ENCODE measurements at places on chromosomes 4 and X. TPM values are rescaled to one million over a fixed set of nuclear protein-coding genes. Genes with fewer than 3 reads are reported as not detected.

- DNase-seq = no peak
Observed at GRCh38 chrX:4936315-4936714, 1222.9 kb upstream of the PRKX start.

DNA sequence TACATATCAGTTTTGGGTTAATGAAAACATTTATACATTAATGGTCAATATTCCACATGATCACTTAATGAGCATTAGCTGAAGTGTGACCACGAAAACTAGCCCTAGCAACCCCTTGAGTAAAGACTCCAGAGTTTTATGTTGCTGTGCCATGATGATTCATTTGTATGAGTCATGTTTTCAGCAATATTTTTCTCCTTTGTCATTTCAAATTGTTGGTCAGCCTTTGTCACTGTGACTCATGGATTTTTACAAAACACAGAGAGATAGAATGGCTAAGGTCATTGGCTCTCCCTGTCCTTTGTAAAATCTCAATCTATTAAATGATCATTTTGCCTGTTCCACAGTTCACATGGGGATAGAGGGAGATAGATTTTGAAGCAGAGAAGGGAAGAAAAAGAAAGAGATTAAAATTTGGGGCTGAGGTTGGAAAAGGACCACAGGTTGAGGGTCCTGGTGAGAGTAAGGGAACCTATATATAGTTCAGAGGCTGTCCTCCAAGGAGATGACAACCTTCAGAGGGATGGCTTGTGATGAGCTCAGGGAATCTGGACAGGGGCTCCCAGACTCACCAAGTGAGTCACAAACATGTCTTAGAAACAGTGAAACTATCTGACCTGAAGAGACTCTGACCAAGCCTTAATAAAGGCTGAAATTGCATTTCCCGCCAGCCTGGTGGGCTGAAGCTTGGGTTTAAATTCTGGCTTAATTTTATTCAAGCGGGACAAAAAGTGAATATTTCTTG is 25.6 kb downstream of the NR0B1 start:
- no peak for DNase-seq

GRCh38 chr4:115229873-115230272 is 116.5 kb upstream of the NDST4 start:
- DNase-seq = no peak

- no peak for DNase-seq
Observed at GRCh38 chr4:174928174-174928573, 10.0 kb downstream of the ADAM29 start.

DNA sequence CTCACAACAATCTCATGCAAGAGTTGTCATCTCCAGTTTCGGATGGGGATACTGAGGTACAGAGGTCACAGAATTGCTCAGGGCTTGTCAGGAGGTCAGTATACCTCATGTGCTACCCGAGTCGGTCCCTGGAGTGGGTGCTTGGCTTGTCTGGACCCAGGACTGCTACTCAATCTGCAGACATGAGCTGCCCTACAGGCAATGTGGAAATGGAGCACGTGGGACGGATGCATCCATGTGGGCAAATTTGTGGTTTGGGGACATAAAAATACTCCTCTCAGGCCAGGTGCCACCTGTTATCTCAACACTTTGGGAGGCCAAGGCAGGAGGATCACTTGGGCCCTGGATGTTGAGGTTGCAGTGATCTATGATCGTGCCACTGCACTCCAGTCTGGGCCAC is 15.8 kb downstream of the USP11 start:
- no peak for DNase-seq

DNA sequence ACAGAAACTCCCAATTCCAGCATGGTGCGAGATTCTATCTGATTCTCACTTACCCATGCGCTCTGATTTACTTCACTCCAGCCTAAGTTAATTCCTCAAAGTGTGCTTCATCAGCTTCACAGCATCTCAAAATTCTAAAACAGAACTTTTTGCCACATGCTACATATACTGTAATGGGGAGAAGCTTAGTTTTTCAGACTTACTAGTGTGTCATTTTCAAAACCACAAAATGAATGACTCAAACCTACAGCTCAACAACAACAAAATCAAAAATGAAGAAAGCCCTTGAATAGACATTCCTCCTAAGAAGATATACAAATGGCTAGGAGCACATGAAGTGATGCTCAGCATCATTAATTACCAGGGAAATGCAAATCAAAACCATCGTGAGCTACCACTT is 14.9 kb downstream of the IRF2 start:
- DNase-seq = no peak

DNA sequence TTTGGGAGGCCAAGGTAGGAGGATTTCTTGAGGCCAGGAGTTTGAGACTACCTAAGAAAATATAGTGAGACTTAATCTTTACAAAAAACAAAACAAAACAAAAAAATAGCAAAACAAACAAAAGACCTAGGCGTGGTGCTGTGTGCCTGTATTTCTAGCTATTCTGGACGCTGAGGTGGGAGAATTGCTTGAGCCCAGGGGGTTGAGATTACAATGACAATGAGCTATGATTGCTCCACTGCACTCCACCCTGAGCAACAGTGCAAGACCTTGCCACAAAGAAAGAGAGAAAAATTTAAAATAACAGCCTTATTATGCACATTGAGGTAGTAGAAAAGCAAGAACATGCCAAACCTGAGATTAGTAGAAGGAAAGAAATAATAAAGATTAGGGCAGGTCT is 657.7 kb downstream of the PDHA2 start:
- DNase-seq = no peak

- no peak for DNase-seq
Observed at GRCh38 chrX:23194885-23195554, 139.6 kb upstream of the PTCHD1 start.

- DNase-seq = no peak
Observed at GRCh38 chrX:11401966-11402365, 108.8 kb downstream of the AMELX start.

GRCh38 chr4:161186012-161186411 is 977.8 kb downstream of the FSTL5 start:
- no peak for DNase-seq

GRCh38 chr4:39942507-39942906 is 35.2 kb downstream of the PDS5A start:
- no peak for DNase-seq

DNA sequence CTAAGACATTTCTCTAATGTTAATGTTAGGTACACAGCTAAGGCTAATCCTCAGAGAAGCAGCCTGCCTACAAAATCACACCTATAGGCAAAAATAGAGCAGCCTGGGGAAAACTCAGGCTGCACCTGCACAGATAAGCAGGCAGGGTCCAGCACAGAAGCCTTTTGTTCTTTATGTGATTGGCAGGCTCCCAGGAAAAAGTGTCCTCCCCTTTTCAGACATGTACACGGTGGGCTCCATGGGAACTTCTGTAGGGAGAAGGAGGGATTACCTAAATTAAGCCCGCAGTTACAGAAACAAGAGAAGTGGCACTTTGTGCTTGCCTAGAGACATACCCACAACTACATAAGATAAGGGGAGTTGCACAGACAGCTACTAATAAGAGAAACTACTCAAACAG is 4.0 kb upstream of the HSPA4L start:
- DNase-seq = no peak

GRCh38 chr4:53185869-53186585 is 179.8 kb downstream of the SCFD2 start:
- no peak for DNase-seq

EDA gene
- 9.4 TPM for total RNA-seq

MEPE gene
- total RNA-seq = not detected

LDB2 gene
- total RNA-seq = 31.1 TPM

KLKB1 gene
- 0.87 TPM for total RNA-seq

UTP3 gene
- 19.6 TPM for total RNA-seq

CSN1S1 gene
- not detected for total RNA-seq

MAGEA10 gene
- not detected for total RNA-seq

BMP2K gene
- 24.0 TPM for total RNA-seq
